Activated CD8-positive, alpha-beta T cell treated with anti-CD3 and anti-CD28 coated beads for 36 hours (primary cell): ENCODE measurements at places on chromosomes 4 and X.

- H3K27me3 ChIP-seq: peaks cover 1% of the 10 kb centered on the region
- H3K4me3 ChIP-seq: no peak overlapping the region
- H3K36me3 ChIP-seq: no peaks in the 10 kb centered on the region
- H3K4me1 ChIP-seq: peaks cover 4% of the 10 kb centered on the region
- no peak for DNase-seq
- H3K27ac ChIP-seq: no peak overlapping the region
Measured at GRCh38 chr4:168757500-168757899, 252.6 kb downstream of the CBR4 start.

DNA sequence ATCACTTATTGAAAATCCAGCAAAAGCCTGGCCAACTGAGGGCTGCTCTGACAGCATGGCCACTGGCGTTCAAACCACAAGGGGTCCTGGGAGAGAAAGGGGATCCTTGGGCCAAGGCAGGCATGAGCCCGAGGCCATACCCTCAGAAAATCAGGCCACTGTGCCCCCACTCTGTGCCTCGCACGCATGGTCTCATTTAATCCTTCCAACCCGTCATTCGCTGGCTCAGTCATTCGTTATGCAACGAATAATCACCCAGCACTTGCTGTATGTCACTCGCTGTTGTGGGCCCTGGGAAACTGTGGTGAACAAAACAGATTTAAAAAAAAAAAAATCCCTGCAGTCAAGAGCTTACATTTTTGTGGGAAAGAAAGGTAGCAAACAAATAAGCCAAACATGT is 112.7 kb downstream of the BCOR start:
- H3K27me3 ChIP-seq: no peaks in the 10 kb centered on the region
- H3K4me1 ChIP-seq: peaks cover 6% of the 10 kb centered on the region
- DNase-seq: no peak
- H3K4me3 ChIP-seq: no peak overlapping the region
- H3K27ac ChIP-seq: no peak overlapping the region
- no peaks in the 10 kb centered on the region for H3K36me3 ChIP-seq

DNA sequence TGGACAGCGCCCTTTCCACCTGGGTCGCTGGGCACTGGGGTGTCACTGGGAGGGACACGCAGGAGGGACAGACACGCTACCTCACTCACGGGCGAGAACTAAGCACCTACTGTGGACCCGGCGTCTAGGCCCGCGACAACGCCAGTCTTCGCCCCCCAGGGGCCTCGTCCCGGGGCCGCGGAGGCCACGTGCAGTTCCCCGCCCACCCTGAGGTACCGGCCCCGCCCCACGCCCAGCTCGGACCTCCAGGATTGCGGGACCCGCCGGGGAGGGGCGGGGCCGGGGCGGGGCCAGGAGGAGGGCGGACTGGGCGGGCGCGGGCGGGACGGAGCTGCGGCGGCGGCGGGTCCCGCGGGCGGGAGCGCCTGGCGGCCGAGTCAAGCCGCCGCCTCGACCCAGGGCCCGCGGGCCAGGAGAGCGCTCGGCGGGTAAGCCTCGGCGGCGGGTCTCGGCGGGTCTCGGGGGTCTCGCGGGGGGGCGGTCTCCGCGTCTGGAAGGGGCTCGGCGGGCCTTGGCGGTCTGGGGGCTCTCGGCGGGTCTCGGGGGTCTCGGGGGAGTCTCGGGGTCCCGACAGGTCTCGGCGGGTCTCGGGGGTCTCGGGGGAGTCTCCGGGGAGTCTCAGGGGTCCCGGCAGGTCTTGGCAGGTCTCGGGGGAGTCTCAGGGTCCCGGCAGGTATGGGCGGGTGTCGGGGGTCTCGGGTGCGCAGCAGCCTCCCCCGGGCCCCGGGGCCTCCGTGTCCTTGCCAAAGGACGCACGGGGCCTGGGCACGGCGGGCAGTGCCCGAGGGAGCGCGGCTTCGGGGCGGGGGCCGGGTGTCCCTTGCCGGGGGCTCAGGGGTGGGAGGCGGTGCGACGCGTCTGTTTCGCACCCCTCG is at the start of gene SH3BP2:
Gene SH3BP2 (plus strand): TSS at position 375 of the 875 bp plus-strand sequence. CDS start 27,533 bp downstream, outside the sequence.
- H3K36me3 ChIP-seq: no peaks in the 10 kb centered on the region
- no peaks in the 10 kb centered on the region for H3K27me3 ChIP-seq
- peak; percentile 75 for DNase-seq
- peak within 1 kb of the TSS; percentile 77 for H3K4me3 ChIP-seq

DNA sequence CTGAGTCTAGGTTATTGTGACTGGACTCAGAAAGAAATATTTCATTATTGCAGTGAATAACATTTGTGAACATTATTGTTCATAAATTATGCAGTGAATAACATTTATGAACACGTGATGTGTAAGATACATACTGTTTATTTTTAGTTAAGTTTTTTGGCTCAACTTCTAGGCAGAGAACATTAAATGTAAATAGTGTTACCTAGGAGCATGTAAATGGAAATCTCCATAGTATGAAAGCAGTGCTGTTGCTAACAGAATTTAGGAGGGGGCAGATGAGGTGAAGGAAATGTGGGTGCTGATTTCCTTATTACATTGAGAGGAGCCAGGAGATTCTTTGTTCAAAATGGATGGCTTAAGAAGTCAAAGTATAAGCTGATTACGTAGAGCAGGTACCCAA is 45.0 kb downstream of the HTT start:
- DNase-seq: no peak
- no peak overlapping the region for H3K27ac ChIP-seq
- no peaks in the 10 kb centered on the region for H3K27me3 ChIP-seq
- H3K4me1 ChIP-seq: peaks cover 17% of the 10 kb centered on the region

- DNase-seq: no peak
- peaks cover 2% of the 10 kb centered on the region for H3K36me3 ChIP-seq
- H3K4me1 ChIP-seq: peaks cover 50% of the 10 kb centered on the region
- no peaks in the 10 kb centered on the region for H3K27me3 ChIP-seq
- H3K27ac ChIP-seq: no peak overlapping the region
- no peak overlapping the region for H3K4me3 ChIP-seq
Measured at GRCh38 chr4:158775091-158775651, 6.3 kb downstream of the FNIP2 start.

- no peaks in the 10 kb centered on the region for H3K36me3 ChIP-seq
- H3K4me3 ChIP-seq: no peak overlapping the region
- no peak for DNase-seq
- peaks cover 2% of the 10 kb centered on the region for H3K4me1 ChIP-seq
- no peaks in the 10 kb centered on the region for H3K27me3 ChIP-seq
- no peak overlapping the region for H3K27ac ChIP-seq
Measured at GRCh38 chr4:48962636-48963035, 23.4 kb upstream of the CWH43 start.

- no peak for DNase-seq
- H3K36me3 ChIP-seq: peaks cover 52% of the 10 kb centered on the region
- H3K4me1 ChIP-seq: peaks cover 81% of the 10 kb centered on the region
- peak overlapping the region; percentile 96 for H3K27ac ChIP-seq
- H3K27me3 ChIP-seq: no peaks in the 10 kb centered on the region
- H3K4me3 ChIP-seq: peak overlapping the region; percentile 15
Measured at GRCh38 chr4:26877961-26878360, 17.3 kb downstream of the STIM2 start.

DNA sequence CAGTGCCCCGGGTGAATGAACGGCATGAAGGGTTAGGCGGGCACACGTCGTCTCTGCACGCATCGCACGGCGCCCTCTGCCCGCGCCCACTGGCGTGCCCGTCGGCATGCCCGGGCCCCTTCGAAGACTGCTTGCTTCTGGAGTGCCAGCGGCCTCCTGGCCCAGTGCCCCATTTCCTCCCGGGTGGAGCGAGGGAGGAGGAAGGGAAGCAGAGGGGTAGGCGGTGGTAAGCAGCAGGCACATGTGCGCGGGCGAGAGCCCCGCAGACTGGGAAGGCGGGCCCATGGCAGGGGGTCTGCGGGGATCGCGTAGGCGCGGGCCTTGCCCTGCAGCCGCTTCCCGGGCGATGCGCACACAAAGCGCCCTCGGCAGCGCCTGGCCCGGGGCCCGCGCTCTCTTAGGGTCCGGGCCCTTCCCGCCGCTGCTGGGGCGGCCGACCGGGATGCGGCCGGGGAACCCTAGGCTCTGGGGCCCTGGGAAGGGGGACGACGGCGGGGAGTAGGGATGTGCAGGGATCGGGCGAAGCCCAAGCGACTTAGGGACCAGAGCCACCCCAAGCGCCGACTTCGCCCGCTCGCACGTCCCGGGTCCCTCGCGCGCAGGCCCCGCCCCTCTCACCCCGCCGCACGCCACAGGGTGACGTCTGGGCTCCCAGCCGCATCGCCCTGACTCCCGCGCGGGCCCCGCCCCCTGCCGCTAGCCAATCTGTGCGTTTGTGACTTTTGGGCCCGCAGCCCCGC is 866 bp upstream of the EMD start:
- peaks cover 21% of the 10 kb centered on the region for H3K4me1 ChIP-seq
- H3K36me3 ChIP-seq: peaks cover 13% of the 10 kb centered on the region
- no peaks in the 10 kb centered on the region for H3K27me3 ChIP-seq
- peak; percentile 45 for DNase-seq
- peak overlapping the region; percentile 91 for H3K27ac ChIP-seq

GRCh38 chr4:24471486-24472160 is 112.7 kb downstream of the DHX15 start:
- H3K36me3 ChIP-seq: no peaks in the 10 kb centered on the region
- DNase-seq: peak; percentile 42
- H3K4me1 ChIP-seq: peaks cover 28% of the 10 kb centered on the region
- peak overlapping the region; percentile 77 for H3K4me3 ChIP-seq
- H3K27me3 ChIP-seq: peaks cover 63% of the 10 kb centered on the region
- no peak overlapping the region for H3K27ac ChIP-seq

DNA sequence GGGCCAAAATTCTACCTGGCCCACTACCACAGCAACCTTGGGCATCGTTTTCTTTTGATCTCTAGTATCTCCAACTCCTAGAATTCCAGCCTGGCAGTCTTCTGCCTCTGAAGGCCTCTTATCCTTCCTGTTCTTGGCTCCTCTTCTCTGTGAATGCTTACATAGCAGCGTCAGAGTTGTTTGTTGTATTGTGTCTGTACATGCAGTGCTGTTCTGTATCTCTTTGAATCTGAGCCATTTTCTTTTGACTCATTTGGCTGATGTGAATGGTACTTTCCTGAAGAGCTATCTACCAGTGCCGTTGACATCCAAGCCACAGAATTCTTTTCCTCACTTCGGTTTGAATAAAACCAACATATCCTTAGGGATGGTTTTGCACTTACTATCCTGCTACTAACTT is 79.2 kb downstream of the TMEM164 start:
- no peak overlapping the region for H3K27ac ChIP-seq
- no peak for DNase-seq
- H3K27me3 ChIP-seq: no peaks in the 10 kb centered on the region
- H3K36me3 ChIP-seq: peaks cover 4% of the 10 kb centered on the region
- H3K4me1 ChIP-seq: peaks cover 12% of the 10 kb centered on the region
- H3K4me3 ChIP-seq: no peak overlapping the region

DNA sequence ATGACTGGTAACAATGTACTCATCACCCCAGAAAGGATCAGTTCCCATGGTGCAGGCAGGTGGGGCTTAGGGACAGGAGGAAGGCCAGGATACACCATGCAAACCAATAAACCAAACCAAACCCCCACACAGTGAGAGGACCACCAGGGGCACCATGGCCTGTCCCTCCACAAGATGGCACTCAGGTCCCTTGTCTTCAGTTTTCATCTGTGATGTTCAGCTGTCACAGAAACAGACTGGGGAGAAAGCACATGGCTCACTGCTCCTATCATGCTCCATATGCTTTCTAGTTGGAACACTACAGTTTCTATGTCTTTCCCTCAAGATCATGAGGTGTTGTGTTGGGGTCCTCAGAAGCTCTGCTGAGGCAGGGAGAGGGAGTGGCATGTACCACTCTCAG is 10.1 kb downstream of the HS3ST1 start:
- no peaks in the 10 kb centered on the region for H3K27me3 ChIP-seq
- no peaks in the 10 kb centered on the region for H3K4me1 ChIP-seq
- H3K36me3 ChIP-seq: no peaks in the 10 kb centered on the region
- H3K4me3 ChIP-seq: no peak overlapping the region

DNA sequence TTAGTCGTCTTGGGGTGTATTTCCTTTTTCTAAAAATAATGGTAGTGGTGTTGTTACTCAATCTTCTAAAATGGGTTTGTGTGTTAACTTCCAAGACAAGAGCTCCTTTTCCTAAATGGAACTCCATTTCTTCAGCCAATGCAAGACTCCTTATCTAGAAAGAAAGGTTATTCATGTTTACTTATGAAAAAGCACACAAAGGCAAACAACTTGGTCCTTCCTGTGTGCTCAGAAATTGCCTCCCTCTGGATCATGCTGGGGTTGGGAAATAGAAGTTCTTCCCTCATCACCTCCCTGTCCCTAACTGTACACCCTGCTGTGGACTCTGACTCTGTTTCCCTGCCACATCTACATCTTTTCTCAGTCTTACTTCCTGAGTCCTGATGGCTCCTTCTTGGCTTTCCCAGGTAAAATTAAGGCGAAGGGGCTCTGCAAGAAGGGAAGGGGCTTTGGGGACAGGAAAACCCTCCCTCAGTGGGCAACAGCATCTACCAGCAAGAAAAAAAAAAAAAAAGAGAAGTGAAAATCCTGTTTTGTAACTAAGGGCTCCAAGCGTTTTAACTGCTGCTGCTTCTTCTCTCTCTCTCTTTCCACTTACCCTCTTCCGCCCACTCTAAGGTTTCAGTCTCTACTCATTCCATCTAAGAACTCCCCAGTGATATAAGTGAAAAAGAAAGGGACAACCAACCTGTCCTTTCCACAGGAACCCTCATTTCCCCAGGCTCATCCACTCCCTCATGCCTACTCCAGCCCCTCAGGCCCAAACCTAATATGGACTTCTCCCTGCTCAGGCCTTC is 19.8 kb upstream of the TASL start:
- H3K27me3 ChIP-seq: no peaks in the 10 kb centered on the region
- peaks cover 14% of the 10 kb centered on the region for H3K4me1 ChIP-seq
- H3K4me3 ChIP-seq: no peak overlapping the region
- H3K27ac ChIP-seq: no peak overlapping the region

GRCh38 chrX:16114611-16115010 is 8.8 kb upstream of the GRPR start:
- H3K4me1 ChIP-seq: peaks cover 9% of the 10 kb centered on the region
- H3K27me3 ChIP-seq: peaks cover 8% of the 10 kb centered on the region
- no peak overlapping the region for H3K4me3 ChIP-seq
- no peak overlapping the region for H3K27ac ChIP-seq
- no peak for DNase-seq

GRCh38 chr4:7254736-7255487 is 62.6 kb downstream of the SORCS2 start:
- no peaks in the 10 kb centered on the region for H3K36me3 ChIP-seq
- H3K4me1 ChIP-seq: no peaks in the 10 kb centered on the region
- no peak overlapping the region for H3K4me3 ChIP-seq
- no peak overlapping the region for H3K27ac ChIP-seq
- peaks cover 5% of the 10 kb centered on the region for H3K27me3 ChIP-seq
- DNase-seq: no peak

GRCh38 chr4:151785484-151786157 is 24.8 kb upstream of the GATB start:
- no peak overlapping the region for H3K27ac ChIP-seq
- DNase-seq: no peak
- no peaks in the 10 kb centered on the region for H3K27me3 ChIP-seq
- H3K36me3 ChIP-seq: no peaks in the 10 kb centered on the region

DNA sequence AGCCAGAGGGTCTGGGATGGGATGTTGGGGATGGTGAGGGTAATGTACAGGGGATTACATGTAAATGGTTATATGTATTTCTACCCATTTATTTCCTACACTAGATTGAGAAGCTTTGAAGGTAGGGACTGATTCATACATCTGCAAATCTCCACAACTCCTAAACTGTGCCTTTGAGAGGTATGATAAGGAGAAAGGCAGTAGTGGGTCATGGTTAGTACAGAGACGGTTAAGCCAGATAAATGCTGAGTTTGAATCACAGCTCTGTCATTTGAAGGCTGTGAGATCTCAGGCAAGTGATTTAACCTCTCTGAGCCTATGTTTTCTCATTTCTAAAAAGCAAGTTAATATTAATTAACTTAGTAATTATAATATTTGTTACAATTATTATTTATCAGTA is 29.3 kb upstream of the IL21 start:
- no peaks in the 10 kb centered on the region for H3K27me3 ChIP-seq
- H3K36me3 ChIP-seq: no peaks in the 10 kb centered on the region
- H3K27ac ChIP-seq: no peak overlapping the region
- no peaks in the 10 kb centered on the region for H3K4me1 ChIP-seq
- no peak for DNase-seq
